NCI-H69 (cell line): ENCODE measurements at places on chromosomes 5 and 9.

GRCh38 chr5:135747824-135748223 is 86.6 kb upstream of the SLC25A48 start:
- no peak for DNase-seq

DNA sequence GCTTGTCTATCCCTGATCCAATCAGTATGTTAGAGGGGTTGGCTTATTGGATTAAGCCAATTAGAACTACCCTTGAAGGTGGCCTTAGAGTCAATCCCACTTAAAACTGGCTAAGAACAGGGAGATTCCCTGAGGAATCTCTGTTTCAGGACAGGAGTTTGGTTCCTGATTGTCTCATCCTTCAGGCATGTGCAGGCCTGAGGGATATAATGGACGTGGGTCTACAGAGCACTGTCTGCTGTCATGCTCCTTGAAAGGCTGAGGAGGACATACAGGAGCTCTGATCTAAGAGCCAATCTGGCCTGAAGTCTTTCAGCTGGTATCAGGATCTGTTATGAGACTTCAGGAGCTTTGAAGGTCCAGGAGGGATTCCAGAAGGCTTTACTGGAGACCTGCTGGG is 36.2 kb upstream of the PRXL2C start:
- no peak for DNase-seq

DNA sequence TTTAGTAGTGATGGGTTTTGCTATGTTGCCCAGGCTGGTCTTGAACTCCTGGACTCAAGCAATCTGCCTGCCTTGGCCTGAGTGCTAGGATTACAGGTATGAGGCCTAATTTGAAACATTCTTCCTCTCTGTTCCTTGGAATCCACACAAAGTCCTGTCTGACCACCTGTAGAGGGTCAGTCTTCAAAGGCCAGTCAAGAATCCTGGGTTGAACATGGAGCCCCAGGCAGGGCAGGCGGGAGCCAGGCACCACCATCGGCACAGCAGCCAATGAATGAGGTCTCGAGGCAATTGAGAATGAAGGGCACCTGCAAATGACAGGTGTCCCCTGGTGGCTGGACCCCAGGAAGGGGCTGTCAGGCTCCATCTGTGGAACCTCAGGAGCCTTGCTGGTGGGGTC is 17.4 kb upstream of the NCS1 start:
- no peak for DNase-seq

GRCh38 chr9:109600142-109600541 is 102.0 kb upstream of the PTPN3 start:
- DNase-seq = no peak

DNA sequence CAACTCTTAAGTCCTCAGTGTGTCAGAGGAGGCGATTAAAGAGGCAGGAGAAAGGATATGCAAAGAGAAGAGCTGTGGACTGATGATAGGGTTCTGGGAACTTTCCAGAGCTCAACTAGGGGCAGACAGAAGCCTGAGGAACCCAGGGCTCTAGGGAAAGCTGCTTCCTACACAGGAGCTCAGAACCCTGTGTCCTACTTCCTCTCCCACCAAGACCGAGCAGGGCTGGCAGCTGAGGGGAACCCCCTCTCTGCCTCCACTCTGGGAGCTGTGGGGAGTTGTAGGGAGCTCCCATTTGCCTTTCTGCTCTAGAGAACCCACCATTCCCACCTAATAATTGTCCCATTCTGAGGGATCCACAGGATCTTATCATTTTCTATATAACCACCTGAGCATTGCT is 674.3 kb downstream of the ACTL7B start:
- no peak for DNase-seq

GRCh38 chr5:157559301-157559700 is 16.3 kb downstream of the ADAM19 start:
- DNase-seq = no peak

- peak; percentile 100 for DNase-seq
Measured at GRCh38 chr9:81621785-81622259, 67.5 kb downstream of the TLE1 start.

DNA sequence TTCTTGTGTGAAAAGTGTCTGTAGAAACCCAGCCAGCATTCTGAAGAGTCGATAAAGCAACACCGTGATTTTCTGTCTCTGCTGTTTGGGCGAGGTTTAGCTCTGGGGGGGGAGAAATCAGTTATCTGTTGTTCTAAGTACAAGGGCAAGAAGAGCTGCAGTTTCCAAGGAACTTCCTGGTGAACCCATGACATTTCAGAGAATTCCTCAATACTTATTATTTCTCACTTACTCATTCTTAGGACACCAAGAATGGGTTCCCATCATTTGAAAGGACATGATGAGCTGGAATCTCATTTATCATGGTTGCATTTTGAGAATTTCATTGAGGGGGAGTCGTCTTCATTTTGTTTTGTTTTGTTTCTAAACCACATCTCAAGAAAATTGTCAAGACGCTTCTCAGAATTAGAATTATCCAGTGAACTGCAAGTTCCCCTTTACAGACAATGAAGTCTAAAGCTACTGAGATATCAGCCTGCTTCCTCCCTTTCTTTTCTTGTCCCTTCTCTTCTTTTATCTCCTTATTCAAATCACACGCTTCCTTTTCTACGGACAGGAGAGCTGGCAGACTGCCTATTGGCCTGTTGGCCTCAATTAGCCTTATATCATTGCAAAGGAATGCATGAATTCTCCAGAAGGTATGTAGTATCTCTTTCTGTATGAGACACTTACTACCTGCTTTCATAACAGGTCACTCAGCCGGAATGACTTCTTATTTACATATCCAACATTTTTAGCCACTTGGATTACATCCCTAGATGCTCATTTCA is 53.7 kb downstream of the ZNF462 start:
- peak; percentile 56 for DNase-seq

DNA sequence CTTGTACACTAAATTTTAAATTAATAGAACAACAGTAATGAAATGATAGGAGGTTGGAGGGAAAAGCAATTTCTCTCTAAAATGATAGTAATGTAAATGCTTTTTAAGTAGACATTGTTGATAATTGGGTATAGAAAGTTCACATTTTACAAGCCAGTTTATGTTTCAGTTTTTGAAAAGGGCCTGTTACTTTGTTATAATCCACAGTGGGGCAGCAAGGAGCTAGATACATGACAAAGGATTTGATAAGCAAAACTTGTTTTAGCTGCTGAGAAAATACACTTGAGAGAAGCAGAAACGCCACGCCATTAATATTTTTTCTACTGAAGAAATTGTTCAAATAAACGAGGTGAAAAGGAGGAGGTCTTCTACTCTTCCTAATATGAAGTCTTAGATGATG is 30.2 kb downstream of the SREK1 start:
- DNase-seq = peak; percentile 28

GRCh38 chr5:80704221-80704620 is 49.4 kb upstream of the DHFR start:
- DNase-seq = no peak

DNA sequence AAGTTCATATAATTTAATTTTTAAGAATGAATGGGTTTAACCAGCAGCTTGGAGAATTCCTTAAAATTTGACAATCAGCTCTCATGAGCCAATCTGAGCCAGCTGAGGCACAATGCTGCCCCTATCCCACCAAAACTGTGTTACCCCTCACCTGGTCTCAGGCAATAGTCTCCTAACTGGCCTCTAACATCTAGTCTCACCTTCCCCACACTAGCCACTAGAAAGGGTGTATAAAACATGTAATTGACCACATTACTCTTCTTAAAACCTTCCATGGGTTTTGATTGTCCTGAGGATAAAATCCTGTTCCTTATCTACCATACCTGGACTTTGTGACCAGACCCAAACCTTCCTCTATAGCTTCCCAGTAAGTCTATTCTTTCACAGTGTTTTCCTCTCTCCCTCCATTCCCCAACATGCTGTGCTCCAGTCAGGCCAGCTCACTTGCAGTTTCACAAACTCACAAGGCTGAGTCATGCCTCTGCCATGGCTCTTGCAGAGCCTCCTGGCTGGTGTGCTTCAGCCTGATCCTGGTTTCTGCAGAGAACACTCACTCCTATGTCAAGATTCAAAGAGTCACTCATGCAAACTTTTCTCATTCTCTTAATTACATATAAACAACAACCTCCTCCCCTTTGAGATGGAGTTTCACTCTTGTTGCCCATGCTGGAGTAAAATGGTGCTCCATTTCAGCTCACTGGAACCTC is 16.0 kb upstream of the ZCCHC7 start:
- no peak for DNase-seq

GRCh38 chr5:77546-77945 is 14.4 kb upstream of the PLEKHG4B start:
- peak; percentile 10 for DNase-seq

- DNase-seq = peak; percentile 23
Measured at GRCh38 chr5:4862500-4862899, 277.6 kb upstream of the ADAMTS16 start.

GRCh38 chr5:65913519-65913918 is 12.9 kb upstream of the ERBIN start:
- DNase-seq = peak; percentile 60

DNA sequence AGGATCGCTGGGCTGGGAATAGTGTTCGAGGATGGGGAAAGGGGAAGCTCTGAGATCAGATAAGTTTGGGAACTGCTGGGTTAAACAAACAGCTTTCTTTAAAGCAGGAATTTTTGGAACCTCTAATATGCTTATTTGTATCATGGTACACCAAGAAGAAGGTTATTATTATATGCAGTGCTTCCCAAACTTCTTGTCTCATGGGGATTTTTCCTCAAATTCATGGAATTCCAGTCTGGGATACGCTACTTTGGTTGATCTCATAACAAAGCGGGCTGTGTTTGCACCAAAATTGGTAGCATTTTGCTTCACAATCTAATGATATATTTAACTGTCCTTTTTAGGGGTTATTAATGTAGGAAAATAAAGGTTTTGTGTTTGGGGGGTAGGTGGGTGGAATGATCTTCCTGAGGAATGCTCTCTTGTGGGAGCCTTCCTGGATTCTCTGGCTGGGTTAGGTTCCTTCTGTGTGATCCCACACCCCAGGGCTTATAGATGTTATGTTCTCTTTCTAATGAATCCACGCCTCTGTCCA is 116.2 kb upstream of the PANK3 start:
- DNase-seq = no peak

- no peak for DNase-seq
Measured at GRCh38 chr9:98610211-98610610, 98.5 kb downstream of the GABBR2 start.

DNA sequence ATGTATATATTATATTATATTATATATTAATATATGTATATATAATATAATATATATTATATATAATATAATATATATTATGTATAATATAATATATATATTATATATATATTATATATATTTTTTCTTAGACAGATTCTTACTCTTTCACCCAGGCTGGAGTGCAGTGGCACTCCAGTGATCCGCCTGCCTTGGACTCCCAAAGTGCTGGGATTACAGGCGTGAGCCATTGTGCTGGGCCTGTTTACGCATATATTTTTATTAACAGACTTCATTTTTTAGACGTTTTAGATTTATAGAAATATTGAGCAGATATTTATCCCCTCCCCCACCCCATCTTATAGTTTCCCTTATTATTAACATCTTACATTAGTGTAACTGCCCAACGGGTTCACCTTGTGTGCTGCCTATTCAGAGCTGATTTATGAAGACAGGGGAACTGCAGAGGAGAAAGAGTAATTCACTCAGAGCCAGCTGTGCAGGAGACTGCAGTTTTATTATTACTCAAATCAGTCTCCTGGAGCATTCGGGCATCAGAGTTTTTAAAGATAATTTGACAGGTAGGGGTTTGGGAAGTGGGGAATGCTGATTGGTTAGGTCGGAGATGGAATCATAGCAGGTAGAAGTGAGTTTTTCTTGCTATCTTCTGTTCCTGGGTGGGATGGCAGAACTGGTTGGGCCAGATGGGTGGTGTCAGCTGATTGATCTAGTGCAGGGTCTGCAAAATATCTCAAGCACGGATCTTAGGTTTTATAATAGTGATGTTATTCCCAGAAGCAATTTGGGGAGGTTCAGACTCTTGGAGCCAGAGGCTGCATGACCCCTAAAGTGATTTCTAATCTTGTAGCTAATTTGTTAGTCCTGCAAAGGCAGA is 93.4 kb downstream of the UNC13B start:
- DNase-seq = peak; percentile 62

GRCh38 chr5:135041145-135041587 is 7.1 kb upstream of the PITX1 start:
- no peak for DNase-seq

DNA sequence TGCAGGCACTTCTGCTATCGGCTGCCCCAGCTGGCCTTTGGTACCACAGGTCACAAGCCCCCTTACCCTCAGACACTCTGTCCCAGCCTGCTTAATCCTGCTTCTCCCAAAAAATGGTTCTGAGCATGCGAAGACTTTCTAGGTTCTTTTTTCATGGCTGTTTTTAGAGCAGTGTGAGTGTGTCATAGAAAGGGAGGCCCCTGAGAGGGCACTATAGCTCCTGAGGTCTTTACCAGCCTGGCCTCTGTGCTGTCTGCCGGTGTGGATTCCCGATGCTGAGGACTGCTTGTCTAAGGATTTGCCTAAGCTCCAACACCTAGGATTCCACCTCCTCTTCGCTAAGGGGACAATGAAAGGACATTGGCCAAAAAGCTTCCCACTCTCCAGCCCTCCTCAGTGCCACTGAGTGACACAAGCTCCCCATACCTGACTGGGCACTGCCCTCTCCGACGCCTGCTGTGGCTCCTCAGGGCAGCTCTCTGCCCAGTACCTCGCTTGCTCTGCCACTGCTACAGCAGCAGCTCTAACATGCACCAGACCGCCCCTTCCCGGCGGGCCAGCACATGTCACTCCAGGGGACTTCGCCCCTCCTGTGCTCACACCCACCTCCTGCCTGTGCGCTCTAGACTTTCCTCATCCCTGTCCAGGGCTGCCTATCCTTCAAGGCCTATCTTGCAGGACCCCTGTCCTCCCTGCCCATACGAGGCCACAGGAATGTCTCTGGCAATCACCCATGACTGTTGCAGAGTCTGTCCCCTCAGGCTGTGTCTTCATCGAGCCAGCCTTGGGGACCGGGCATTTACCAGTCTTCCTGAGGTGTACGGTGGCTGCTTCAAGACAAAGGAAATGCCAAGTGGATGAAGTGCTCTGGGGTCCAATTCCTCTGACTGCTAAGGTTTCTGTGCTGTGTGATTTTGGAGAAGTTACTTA is 21.0 kb downstream of the MACROH2A1 start:
- DNase-seq = no peak

DNA sequence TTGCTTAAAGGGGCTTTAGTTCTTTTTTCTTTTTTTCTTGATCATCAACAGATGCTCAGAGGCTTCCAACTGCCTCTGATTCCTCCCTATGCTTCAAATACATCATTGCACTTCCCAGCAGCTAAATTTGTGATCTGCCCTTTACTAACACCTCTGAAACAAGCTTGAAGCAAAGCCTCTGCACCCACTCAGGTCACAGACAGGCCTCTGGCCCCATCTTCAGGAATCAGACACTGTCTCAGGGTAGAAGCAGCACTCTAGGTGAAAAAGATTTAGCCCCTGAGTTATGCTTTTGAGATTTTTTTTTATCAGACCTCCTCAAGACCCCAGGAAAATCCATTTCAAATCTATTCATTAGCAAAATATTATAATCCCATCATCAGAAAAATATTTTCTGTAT is 91.5 kb downstream of the MAMDC2 start:
- DNase-seq = no peak
